ENCODE measurements at places on chromosomes 1 and 21.

DNA sequence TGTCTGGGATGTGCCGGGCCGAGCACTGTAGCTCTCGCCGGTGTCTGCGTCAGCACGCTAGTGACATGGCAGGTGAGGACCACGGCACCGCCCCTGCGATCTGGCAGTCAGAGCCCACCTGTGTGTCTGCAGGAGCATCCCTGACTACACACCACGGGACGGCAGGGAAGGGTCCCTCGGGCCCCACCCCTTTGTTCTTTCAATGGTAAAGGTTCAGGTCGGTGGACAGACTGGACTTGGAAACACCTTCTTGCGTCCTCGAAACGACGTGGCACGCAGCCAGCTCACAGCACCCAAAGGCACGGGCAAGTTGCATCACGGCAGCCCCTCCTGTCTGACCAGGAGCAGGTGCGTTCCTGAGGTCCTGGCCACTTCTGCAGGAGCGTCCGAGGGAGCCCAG lies 3.7 kb upstream of the SAMD11 start:
- no peak for DNase-seq

- no peak for DNase-seq
Observed at GRCh38 chr1:193036337-193037047, 22.7 kb downstream of the UCHL5 start.

DNA sequence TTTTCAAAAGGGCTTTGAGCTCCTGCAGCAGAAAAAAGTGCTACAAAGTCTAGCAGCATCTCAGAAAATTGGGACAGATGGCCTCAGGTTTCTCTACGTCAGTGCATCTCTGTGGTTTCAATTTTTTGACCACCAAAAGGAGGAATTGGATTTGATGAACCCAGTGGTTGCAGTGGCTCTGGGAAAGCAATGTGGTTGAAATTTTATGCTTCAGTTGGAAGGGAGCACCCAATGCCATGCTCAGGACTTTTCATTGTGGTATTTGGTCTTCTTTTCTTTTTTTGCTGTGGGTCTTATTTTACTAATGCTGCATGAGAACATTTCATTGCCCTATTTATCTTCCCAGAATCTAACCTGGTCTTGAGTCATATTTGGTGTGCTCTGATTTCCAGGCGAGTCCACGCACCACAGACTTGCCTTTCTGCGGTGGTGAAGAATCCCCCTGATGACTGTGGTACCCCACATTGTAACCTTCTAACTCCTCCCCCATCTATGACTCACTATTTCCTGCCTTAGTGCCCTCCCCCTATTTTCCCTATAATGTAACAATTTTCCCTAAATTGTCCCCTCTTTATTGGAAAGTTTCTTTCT lies 56.7 kb downstream of the S1PR1 start:
- peak; percentile 76 for DNase-seq

DNA sequence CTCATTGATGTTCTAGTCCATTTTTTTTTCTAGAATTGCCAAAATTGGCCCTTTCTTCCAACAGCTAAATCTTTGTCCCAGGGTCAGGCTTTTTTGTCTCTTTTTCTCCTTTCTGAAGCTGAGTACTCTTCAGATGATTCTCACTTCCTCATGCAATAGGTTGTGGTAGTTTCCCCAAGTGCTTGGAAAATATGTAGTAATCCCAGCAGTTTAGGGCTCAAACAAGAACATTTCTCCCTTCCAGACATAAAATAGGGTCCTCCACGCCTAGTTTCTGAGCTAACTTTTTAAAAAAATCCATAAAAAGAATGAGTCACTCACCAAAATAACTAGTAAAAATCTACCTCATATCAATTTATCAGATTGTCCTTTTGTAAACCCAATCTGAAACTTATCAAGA lies 10.0 kb upstream of the MCOLN3 start:
- no peak for DNase-seq

GRCh38 chr1:200588698-200589097 lies 31.9 kb downstream of the KIF14 start:
- DNase-seq, result no peak

DNA sequence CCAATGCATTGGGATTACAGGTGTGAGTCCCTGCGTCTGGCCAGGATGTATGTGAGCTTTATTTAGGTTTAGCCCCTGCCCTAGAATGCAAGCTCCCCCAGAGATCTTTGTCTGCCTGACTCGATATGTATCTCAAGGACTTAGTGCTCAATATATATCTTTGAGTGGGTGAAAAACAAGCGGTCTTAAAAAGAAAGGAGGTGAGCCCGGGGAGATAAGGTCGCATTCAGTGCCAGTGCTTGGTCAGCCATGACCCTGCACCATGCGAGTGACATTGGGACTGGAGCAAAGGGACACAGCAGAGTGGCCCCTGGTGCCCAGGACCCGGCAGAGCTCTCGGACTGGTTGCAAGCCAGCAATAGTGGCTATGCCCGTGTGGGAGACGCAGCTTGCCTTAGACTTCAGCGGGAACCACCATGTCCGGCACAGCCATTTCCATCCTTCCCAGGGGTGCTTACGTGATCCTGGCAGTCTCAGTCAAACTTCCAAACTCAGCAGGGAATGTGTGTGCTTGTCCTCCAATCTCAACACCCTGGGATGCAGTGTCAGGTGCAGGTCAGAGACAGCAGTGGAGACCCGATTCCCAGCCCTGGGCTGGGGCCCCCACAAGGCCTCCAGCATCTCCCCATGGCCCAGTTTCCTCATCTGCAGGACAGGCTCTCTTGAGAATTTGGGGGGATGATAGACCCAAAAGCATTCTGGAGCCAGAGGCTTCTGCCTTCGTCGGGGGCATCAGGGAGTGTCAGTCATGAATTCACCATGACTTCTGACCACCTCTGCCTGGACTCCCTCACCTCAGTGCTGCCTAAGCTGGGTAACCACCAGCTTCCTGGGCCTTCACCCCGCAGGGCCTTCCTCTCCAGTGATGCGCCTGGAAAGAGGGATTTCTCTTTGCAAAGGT lies 1.8 kb downstream of the MX2 start:
- DNase-seq, result no peak

GRCh38 chr1:157773493-157774350 lies 3.2 kb downstream of the FCRL2 start:
- no peak for DNase-seq

DNA sequence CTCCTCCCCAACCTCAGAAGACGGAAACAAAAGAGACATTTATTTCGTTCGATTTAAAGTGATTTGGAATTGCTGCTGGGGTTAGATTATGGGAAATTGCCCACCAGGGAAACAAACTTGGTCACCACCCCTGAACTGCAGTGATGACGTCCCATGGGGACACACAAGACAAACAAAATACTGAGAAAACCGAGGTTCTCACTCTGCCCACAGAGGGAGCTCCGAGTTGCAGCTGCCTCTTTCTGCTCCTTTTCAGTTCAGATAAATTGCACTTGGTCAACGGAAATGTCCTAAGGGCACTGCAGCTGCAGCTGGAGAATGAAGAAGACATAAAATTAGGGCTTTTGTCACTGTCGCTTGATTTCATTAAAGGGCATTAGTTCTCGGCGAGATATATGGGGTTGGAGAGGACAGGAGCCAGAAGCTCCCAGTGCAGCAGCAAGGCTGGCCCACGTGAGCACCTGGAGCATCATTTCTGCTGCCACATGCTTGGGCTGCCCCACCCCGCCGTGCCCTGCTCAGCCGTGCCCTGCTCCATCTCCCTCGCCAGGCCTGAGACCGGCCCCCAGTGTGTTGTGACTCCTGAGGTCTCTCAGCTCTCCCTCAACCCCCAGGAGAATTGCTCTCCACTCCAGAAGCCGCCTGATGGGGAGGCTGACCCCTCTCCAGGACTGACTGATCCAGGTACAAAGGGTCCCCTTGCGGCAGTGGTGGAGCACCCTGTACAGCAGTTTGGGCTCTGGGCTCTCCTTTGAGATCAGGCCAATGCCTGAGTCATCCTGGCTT lies 231.7 kb upstream of the AJAP1 start:
- no peak for DNase-seq

DNA sequence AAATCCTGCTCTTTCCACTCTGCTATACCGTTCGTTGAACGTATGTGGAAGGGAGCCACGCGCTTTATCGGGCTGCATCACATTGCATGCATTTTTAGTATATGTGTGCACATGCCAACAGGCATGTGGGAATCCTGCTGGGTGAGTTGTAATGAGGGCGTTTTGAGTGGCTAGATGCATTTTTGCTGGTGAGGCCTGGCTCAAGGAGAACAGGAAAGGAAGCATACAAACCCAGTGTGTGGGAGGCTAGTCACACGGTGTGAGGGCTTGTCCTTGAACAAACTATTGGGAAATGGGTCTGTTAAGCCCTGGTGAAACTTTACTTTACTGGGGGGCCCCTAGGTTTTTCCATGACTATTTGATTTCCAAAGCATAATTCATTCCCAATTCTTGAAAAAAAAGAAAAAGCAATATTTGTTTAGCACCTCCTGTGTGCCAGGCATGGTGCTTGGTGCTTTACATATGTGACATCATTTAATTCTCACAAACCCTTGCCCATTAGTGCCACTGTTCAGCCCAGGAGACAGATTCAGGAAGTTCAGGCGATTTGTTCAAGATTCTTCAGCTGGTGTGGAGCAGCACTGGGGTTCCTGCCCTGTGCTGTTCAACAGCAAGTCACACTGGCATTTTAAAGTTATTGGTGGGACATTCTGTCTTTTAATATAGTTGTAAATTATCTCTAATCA lies 25.6 kb upstream of the JUN start:
- DNase-seq, result no peak

DNA sequence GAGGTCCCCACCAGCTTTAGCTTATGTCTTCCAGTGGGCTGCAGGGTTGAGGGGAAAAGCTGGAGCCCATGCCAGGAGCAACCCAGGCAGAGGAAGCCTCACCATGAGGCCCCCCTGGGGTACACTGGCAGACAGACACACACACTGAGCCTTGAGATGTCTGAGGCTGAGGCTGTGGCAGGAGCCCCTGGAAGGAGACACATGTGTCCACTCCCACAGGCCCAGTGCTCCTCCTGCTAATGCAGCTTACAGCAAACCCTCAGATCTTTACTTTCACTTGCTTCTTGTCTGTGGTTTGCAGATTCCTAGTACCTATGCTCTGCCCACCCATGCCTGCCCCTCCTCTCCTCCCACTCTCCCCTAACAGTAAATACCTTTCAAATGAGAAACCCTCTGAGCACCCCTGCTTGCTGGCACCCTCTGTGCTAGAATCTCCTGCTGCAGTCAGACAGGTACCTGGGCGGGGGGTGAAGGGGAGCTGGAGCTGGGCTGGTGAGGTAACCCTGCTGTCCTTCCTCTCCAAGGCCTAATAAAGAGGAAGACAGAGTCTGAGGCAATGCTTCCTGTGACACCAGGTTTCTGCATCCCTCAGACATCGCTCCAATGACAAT lies 63.4 kb upstream of the NEK2 start:
- DNase-seq, result peak; percentile 8

- no peak for DNase-seq
Observed at GRCh38 chr1:152164517-152165136, 5.6 kb upstream of the RPTN start.

GRCh38 chr1:29436181-29436785 lies 200.0 kb downstream of the PTPRU start:
- DNase-seq, result no peak

GRCh38 chr1:177044390-177044789 lies 120.1 kb downstream of the ASTN1 start:
- no peak for DNase-seq

DNA sequence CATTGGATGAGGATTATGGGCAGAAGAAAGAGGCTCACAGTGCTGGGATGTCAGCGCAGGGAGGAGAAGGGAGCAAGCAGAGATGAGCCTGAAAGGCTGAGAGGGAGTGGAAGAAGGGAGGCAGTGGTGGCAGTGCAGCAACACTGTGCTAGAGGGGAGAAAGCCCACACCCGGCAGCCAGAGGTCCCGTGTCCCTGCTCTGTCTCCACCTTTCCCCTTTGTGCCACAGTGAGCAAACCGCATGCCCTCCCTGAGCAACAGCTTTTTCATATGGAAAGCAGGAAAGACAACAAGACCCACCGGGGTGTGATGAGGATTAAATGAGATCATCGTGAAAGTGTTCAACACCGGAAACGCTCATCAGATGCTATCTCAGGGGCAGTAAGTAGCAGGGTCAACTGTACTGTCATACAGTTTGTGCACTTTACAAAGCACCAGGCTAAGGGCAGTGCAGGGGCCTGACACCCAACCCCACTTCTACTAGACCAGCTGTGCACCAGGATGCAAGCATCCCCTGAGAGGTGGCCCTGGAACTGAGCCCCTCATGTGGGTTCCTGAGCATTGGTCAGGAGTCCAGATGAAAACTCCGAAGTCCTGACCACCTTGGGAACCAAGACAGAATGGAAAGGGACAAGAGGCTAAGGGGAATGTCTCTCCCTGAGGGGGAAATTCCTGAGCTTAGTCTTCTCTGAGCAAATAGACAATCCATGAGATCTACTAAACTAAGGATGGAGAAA lies 9.1 kb downstream of the NHLH1 start:
- no peak for DNase-seq

DNA sequence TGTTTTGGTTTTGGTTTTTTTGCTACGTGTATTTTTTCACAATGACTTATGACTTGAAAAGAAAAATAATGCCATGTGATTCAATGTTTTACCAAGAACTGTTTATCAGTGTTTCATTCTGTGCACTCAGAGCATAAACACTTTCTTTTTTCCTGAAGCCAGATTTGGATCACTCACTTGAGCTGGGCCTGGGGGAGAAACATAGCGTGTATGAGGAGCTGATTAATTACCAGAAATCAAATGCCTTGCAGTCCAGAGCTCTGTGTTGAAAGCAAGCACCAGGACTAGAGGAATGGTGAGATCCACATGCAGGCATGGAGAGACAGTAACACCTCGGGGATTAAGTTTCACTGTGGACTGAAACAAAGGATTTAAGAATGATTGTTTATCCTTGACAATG lies 642.1 kb upstream of the ADGRL2 start:
- DNase-seq, result no peak

- DNase-seq, result no peak
Observed at GRCh38 chr1:81179242-81179641, 621.5 kb upstream of the ADGRL2 start.

GRCh38 chr1:22331618-22332423 lies 119.8 kb upstream of the ZBTB40 start:
- no peak for DNase-seq

- DNase-seq, result no peak
Observed at GRCh38 chr1:192998536-192998935, 60.6 kb downstream of the UCHL5 start.

DNA sequence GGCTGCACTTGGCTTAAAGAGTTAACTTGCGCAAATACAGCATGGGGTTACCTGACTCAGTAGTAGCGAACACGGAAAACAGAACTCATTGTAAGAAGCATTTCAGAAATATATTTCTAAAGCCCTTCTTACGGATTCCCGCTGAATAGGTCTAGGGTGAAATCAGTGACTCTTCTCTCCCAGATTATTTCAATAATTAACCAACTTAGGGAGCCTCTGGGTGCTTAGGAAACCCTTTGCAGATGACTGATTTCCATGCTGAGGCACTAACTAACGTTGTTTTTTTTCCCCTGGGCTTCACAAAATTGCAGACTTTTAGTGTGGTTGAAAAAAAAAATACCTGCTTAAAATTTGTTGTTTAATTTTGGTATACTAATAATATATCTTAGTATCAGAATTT lies 40.3 kb downstream of the BTG3 start:
- no peak for DNase-seq

DNA sequence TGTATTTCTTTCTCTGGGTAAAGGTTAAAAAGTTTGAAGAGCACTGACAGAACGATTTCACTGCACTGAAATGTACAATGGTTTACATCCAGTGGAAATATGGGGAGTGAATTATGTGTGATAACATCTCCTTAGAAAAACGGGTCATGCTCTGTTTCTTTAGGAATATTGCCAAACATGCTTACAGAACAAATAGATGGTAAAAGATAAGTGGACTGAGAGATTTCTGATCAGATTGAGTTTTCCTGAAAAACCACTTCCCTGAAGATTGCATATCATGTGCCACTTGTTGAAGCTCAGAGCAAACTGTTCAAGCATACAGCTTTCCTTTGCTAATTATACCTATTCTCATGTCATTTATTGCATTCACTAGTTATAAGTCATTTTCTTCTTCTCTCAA lies 29.9 kb upstream of the DISP1 start:
- no peak for DNase-seq
